GM13976 (cell line): ENCODE measurements at places on chromosomes 12 and 14.
A peak's percentile ranks its signal among the peaks of the same experiment; 100 is the strongest.

GRCh38 chr12:14148489-14149270 lies 167.3 kb upstream of the GRIN2B start:
- DNase-seq, result no peak

DNA sequence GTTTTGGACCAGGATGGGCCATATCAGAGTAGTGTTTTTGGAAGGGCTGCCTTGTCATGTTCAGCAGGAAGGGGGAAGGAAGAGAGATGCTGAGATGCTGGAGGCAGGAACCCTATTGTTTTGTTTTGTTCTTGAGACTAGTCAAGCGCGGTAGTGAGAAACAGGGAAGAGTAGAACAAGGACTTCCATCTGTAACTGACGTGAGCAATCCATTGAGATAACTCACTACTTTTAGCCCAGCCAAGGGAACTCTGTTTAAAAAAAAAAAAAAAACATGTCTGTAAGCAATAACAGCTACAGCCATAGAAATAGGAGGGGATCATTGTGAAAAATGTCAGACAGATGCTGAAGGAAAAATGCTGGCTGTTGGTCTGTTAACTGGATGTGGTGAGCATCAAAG lies 34.0 kb downstream of the CD9 start:
- no peak for DNase-seq

DNA sequence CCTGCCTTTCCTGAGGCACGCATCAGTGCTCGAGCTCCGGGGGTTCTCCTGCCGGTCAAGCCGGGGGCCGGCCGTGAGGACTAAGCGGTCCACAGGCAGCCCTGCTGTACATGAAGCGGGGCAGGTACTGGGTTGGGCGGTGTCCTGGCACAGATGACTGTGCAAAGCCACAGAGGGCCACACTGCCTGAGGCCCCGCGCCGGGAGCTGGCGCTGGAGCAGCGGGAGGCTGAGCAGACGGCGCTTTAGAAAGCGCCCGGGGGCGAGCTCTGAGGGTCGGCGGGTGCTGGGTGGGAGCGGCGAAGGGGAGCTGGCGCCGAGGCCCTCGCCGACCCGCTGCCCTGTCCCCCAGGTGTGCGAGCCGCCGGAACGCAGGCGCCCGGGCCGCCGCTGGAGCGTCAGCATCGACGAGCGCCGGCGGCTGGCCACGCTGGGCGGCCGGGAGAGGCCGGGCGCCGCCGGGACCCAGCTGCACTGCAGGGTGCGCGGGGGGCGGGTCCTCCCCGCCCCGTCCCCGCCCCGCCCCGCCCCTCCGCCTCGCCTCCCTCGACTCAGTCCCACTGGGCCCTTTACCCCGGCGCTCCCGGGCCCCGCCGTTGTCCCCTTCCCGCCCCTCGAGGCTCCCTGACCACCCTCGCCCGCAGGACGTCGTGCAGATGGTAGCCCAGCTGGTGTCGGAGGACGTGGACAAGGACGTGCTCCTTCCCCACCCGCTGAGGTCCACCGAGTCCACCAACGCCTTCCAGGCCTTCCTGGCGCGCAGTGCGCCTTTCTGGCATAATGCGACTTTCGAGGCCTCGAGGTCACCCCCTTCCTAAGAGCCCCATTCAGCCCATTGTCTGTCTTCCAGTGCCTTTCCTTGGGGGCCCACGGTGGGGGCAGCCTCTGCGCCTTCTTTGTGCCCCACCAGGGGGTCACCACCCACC lies 8.3 kb upstream of the MTA1 start:
- DNase-seq, result peak; percentile 92

GRCh38 chr14:100246809-100247428 lies 8.0 kb downstream of the YY1 start:
- no peak for DNase-seq

DNA sequence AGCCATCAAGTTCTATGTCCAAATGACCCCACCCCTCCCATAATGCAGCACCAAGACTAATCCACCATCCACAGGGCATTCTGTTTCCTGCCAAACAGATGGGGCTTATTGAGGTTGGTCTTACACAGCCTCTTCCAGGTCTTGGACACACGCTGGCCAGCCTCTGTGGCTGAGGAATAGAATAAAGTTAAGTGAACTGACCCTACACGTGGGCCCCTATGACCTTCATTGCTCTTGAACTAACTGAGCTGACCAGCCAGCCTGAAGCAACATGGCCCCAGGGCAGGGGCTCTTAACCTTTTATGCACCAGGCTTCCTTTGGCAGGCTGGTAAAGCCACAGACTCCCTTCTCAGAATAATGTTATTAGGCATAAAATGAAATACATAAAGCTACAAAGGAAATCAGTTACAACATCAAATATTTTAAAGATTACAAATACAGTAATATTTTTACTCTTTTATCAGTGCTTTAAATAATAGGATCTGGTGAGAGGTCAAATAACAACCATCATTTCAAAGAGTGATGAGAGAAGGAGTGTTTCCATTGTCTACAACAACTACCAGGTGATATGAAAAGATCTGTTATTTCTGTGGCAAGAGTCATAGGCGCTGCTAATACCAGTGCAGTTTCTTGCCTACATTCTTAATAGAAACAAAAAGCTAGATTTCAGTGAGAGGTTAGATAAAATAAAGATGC lies 192.9 kb upstream of the NUDT4 start:
- no peak for DNase-seq

DNA sequence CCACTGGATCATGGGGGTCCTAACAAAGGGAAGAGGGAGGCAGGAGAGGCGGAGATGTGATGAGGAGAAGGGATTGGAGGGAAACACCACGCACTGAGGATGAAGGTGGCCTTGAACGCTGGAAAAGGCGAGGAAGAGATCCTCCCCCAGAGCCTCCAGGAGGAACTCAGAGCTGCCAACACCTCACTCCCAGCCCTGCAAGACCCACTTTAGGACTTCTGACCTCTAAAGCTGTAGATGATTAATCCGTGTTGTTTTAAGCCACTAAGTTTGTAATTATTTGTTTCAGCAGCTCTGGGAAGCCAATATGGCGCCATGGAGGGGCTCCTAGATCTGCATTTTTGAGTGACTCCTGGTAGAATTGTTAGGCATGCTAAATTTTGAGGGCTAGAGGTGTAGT lies 74.6 kb upstream of the CEP83 start:
- no peak for DNase-seq

- DNase-seq, result no peak
Measured at GRCh38 chr14:80718940-80719339, 222.6 kb downstream of the CEP128 start.

- DNase-seq, result no peak
Measured at GRCh38 chr12:9869307-9870161, at the start of gene CLEC2B. CLEC2B (minus strand) TSS chr12:9869354.

- DNase-seq, result no peak
Measured at GRCh38 chr12:76942267-76942666, 63.4 kb upstream of the CSRP2 start.

- DNase-seq, result no peak
Measured at GRCh38 chr14:73750531-73750901, 36.3 kb upstream of the PNMA1 start.

DNA sequence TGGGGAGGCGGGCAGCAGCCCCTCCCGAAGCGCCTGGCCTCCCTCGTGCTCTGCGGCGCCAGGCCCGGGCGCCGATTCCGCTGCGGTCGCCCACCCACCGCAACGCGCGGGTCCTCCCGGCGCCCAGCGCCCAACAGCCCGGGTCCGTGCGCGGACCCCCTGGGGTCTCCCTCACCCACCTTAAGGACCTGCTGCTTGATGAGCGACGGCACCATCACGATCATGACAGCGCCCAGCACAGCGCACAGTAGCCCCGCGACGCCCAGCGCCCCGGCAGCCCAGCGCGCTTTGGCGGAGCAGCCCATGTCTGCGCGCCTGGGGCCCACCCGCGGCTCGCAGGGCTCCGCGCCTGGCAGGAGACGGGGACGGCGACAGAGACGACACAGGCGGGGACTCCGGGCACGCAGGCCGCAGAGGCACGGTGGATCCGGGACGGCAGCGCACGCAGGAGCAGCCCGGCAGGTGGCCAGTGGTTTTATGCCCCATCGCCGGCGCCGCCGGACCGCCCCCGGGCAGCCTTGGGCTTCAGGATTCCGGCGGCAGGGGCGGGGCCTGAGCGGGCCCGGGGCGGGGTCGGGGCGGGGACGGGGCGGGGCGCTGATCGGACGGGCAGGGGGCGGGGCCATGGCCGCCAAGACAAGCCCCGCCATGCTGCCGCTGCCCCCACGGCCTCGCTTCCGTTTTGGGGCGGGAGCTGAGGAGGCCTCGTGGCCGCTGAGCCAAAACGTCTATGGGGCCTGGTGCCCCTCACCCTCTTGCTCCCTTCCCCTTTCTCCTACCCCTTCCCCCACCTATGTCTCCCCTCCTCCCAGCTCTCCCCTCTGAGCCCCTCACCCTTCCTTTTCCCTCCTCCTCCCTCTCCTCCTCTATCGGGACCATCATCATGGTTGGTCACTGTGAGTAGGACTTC lies at the start of gene SCARB1:
SCARB1 (minus strand) TSS at position 449 of the 910 bp plus-strand sequence; CDS start at position 305, 144 bp downstream.
- peak; percentile 100 for DNase-seq

GRCh38 chr12:45893240-45893639 lies 97.1 kb downstream of the SCAF11 start:
- no peak for DNase-seq

- DNase-seq, result no peak
Measured at GRCh38 chr12:122789637-122790036, 15.3 kb downstream of the CCDC62 start.

GRCh38 chr14:76696791-76697190 lies 64.5 kb upstream of the VASH1 start:
- DNase-seq, result no peak

DNA sequence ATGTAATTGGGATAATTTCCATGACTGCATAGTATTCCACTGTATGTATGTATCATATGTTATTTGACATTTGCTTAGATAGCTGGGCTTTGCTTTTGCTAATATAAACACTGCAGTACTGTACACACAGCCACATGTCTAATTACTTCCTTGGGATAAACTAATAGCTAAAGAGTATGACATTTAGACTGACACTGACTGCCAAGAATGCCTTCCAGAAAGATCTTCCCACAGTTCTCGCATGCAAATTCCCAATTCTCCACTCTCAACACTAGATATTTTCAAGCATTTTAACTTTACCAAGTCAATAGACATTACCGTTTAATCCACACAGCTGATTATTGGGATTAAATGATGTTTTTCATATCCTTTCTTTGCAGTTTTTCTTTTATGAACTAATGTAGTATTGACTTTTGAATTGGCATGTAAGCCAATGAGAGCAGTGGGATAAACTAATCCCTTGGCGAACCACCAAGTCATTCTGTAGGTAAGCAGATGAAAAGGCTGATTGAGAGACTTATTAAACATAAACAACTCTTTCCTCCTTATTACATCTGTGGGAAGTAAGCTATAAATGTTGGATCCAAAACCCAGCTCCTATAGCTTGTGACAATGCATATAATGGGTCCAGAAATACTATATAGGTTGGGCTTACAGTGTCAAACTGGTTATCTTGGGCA lies 55.5 kb downstream of the STON2 start:
- DNase-seq, result no peak

GRCh38 chr12:120847392-120847791 lies 56.8 kb downstream of the SPPL3 start:
- no peak for DNase-seq

DNA sequence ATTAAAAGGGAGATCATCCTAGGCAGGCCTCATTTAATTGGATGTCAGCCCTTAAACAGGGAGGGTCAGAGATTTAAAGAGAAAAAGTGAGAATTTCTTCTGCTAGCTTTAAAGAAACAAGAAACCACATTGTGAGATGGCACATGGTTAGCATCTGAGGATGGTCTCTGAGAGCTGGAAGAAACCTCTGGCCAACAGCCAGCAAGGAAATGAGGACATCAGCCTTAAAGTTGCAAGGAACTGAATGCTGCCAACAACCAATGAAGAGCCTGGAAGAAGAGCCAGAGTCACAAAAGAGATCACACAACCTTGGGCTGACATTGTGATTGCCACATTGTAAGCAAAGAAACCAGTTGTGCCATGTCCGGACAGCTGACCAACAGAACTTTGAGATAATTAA lies 17.5 kb upstream of the FAR2 start:
- DNase-seq, result no peak

GRCh38 chr14:96394047-96394815 lies 2.3 kb downstream of the AK7 start:
- DNase-seq, result no peak

- no peak for DNase-seq
Measured at GRCh38 chr14:93794756-93795155, 6.5 kb upstream of the PRIMA1 start.

GRCh38 chr12:23550753-23551152 lies 398.7 kb downstream of the SOX5 start:
- DNase-seq, result no peak

DNA sequence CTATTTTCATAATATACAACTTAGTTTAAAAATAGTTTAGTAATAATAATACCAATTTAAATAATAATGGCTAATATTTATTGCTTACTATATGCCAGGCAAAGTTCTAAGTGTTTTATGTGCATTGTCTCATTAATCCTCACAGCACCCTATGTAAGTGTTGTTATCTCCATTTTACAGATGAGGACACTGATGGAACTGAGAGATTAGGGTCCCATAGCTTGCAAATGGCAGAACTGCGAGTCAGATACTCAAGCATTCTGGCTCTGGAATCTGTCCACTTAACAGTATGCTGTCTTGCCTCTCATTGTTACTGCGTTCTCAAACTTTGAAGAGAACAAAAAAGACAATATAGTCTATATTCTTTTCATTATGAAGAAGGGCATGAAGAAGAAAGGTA lies 19.0 kb downstream of the AP5M1 start:
- DNase-seq, result no peak

DNA sequence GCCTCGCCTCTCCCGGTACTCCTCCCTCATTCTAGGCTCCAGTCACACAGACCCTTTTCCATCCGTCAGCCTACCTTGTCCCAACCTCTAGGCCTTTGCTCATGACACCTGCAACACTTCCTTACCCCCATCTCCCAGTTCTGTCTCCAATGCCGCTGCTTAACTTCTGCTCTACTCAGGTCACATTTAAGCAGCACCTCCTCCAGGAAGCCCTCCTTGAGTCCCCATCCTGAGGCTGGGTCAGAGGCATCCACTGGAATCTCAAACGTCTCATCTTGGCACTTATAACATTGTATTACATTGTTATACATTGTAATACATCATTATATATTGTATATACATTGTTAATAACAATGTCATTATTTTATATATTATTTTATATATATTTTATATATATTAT lies 32.8 kb downstream of the RASAL1 start:
- no peak for DNase-seq

DNA sequence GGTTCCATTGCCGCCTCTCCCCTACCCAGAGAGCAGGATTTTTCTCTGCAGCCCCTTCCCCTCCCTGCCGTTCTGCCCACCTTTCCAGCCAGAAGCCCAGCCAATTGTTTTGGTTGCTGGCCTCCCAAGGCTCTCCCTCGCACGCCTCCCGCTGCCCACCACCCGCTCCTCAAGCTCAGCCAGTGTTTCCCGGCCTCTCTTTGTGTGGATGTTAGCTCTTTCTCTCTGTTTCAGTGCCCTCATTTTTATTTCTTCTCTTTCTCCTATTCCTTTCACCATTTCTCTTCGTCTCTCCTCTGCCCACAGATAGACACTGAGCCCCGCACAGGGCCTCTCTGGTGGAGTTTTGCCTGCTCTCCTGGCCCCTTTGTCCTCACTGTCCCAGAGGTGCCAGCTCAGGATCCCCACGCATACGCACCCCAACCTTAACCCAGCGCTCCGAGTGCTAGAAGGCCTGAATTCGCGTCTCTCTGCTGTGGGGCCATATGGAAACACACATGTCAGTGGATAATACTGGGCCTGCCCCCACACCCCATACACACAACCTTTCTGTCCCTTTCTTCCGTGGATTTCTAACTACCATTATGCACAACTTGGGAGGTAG lies 54.9 kb downstream of the SMUG1 start:
- DNase-seq, result no peak

GRCh38 chr12:126936181-126936851 lies 1330.7 kb upstream of the TMEM132C start:
- no peak for DNase-seq

- DNase-seq, result no peak
Measured at GRCh38 chr12:6767353-6768319, 1.5 kb downstream of the PTMS start.

GRCh38 chr12:116529048-116529447 lies 30.1 kb upstream of the MAP1LC3B2 start:
- DNase-seq, result no peak
